Activated T-helper 1 cell treated with anti-CD3 and anti-CD28 coated beads, Interleukin-2, amount 50 U/mL, for 16 hours (primary cell): ENCODE measurements at places on chromosomes 1 and 21.

- no peak for DNase-seq
Measured at GRCh38 chr1:155226910-155227260, 18.4 kb downstream of the MTX1 start.

DNA sequence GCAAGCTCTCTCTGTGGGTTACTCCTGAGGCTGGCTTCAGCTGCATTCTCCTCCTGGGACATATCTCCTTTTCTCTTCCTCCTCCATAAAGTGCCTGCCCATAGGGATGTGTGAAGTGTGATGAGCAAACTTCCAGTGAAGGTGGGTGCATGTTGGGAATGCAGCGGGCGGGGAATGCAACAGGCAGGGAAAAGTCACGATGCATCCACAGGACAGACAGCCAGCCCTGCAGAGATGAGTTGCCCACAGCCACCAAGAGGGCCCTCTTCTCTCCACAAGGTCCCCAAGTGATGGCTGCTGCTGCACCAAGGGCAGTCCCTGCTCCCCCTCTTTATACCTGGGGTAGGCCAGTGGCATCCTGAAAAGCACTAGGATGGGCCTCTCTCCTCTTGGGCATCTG lies 33.6 kb upstream of the RNF187 start:
- DNase-seq, result no peak

- no peak for DNase-seq
Measured at GRCh38 chr21:16343776-16344175, 614.0 kb downstream of the USP25 start.

DNA sequence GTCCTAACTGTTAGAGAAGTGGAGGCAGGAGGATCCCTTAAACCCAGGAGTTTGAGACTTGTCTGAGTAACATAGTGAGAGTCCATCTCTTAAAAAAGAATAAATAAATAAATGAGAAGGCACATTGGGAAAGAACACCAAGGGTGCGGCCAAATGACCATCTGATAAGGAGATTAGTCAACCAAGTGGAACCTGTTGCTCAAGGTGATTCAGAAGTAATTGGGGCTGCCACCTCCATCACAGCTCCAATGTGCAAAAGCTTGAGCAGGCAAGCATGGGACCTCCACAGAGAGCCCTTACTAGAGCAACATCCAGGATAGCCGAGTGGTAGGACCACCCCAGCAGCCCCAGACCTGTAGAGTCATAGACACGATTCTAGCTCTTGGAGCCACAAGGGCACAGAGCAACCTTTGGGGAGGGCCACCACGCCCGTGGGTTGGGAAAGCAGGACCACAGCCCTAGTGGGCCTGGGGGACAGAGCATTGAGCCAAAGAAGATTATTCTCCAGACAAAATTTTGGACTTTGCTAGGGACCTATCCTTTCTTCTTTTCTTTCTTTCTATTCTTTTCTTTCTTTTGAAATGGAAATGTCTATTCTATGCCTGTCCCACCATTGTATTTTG lies 40.9 kb downstream of the KCNK1 start:
- DNase-seq, result no peak

DNA sequence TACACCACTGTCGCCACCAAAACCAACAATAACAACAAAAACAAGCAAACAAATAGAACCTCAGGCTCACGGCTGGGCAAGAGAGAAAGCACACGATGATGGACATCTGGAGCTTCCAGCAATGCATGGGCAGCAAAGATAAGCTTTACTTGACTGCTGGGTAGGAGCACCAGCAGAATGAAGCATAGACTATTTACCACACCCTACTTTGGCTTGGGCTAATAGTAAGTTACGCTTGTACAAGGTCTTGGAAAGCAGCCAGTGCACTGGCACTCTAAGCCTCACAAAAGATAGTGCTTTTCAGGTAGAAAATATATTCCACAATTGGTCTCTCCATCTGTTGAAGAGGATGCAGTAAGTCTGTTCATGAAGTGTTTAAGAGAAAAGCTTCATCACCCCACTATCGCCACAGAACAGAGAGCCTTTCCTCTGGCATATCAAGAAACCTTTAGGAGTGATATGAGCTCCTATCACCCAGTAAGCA lies 13.6 kb downstream of the ADIPOR1 start:
- DNase-seq, result no peak

DNA sequence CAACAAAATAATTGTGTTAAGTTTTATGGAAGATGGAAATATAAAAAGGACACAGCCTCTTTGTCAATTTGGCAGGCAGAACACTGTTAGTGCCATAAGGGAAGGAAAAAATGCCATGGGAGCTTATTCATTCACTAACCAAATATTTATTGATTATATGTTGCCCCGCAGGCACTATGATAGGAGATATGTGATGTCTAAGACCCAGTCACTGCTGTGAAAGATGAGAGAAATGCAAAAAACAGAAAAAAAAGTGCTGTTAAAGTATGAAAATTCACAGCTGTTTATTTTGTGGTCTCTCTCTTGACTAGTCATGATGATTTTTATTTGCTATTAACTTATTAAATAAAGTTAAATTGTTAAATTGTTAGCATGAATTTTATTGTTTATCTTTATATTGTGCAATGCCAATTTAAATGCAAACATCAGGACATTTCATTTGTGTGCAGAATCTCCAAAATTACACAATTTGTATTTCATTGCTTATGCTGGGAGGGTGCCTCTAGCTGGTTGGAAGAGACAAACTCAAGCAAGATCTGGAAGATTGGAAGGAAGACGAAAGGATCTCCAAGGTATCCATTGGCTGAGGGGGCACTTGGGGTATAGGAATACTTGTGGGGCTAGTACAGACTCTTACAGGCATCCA lies 17.8 kb upstream of the PTGFR start:
- DNase-seq, result no peak

DNA sequence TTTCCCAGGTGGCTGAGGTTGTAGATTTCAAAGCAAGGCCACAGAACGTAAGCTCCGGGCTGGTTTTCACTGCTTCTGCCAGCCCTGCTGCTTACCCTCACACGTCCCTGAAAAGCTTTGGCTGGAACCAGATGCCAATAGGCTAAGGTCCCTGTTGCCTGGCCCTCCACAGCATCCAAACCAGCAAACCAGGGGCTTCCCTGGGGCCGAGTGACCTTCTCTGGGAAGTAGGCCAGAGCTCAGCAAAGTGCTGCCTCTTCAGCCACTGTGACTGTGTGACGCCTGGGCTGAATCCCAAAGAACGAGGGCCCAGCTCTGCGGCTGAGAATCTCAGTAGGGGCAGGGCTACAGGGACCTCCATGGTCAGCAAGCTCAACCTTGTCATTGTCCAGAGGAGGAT lies 28.9 kb upstream of the RBM15 start:
- no peak for DNase-seq

DNA sequence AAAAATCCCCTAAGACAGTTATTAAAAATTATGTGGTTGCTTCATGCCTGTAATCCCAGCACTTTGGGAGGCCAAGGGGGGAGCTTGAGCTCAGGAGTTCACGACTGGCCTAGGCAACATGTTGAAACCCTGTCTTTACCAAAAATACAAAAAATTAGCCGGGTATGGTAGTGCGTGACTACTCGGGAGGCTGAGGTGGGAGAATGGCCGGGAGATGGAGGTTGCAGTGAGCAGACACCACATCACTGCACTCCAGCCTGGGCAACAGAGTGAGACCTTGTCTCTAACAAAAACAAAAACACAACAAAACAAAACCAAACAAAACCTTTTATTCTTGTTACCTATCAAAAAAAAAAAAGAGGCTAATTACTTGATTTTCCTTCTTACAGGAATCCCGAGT lies 2.1 kb downstream of the ELK4 start:
- DNase-seq, result no peak

DNA sequence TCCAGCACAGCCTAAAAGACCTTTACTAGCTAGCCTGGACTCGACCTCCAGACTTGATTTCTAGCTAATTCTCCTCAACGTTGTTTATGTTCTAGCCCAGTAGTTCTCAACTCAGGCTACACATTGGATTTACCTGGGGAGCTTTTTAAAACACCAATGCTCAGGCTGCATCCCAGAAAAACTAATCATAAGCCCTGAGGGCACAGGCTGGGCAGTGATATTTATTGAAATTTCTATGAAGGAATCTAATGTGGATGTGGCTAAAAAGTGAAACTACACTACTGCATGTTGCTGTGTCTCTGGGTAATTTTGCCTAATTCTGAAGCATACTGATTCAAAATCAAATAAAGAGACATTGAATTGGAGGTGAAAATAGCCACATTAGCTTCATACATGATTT lies 479.4 kb downstream of the KCNT2 start:
- DNase-seq, result no peak

DNA sequence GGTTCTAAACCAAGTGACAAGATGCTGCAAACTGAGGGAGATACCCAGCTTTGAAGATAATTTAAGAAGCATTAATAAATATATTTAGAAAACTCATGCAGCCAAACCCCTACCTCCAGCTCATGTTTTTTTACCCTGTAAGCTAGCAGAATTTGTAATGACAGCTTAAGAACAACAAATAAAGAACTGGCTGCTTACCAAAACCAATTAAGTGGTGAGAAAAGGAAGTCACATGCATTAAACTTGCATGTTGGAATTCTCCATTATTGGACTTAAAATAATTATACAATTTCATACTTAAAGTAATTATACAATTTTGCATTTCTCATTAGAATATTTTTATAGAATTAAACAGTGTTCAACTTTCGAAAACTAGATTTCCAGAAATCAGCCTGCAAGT lies 75.6 kb upstream of the CNIH3 start:
- DNase-seq, result no peak

DNA sequence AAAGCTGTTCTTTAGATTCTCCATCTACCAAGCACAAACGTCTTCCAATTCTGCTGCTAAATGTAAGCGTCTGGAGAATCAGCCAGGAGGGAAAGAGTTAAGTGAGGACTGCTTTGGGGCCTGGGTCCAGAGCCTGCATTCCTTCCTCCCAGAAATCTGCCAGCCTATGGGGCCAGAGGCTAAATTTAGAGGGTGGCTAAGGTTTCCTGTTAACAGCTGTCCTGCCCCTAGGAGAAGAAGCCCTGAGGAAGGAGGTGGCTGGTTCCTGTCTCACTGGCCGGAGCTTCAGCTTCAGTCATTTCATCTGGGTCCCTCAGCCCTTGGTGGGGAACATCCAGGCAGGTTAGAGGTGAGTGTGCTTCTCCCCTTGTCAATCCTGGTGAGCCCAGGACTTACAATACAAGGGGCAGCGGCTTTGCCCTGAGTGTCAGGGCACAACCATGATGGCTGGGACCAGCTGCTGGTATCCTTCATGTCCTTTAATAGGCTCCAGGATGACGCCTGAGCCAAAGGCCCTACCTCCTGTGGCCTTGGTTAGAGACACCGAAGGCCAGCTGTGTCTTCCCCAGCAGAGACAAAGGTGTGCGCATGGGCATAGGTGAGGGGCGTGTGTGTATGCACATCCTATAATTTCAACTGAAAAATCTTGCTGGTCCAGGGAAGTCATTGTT lies at the start of gene STYXL2:
STYXL2 (plus strand) TSS at position 230 of the 671 bp plus-strand sequence. CDS start 775 bp downstream, outside the sequence.
- no peak for DNase-seq

DNA sequence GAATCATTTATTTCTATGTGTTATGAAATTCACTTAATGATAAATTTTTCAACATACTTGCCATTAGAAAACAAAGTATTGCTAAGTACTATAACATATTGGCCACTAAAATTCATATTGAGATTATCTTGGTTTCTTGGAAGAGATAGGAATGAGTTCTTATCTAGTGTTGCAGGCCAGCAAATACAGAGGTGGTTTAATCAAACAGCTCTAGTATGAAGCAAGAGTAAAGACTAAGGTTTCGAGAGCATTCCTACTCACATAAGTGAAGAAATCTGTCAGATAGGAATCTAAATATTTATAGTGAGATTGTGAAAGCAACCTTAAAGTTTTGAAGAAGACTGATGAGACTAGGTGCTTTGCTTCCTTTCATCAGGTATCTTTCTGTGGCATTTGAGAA lies 37.9 kb upstream of the FOXE3 start:
- DNase-seq, result no peak

- no peak for DNase-seq
Measured at GRCh38 chr1:54547601-54548388, at the start of gene ACOT11. Gene ACOT11 (plus strand): TSS chr1:54548228. CDS start chr1:54548310, 82 bp downstream.

GRCh38 chr1:175537571-175537970 lies 205.8 kb downstream of the TNR start:
- DNase-seq, result no peak

DNA sequence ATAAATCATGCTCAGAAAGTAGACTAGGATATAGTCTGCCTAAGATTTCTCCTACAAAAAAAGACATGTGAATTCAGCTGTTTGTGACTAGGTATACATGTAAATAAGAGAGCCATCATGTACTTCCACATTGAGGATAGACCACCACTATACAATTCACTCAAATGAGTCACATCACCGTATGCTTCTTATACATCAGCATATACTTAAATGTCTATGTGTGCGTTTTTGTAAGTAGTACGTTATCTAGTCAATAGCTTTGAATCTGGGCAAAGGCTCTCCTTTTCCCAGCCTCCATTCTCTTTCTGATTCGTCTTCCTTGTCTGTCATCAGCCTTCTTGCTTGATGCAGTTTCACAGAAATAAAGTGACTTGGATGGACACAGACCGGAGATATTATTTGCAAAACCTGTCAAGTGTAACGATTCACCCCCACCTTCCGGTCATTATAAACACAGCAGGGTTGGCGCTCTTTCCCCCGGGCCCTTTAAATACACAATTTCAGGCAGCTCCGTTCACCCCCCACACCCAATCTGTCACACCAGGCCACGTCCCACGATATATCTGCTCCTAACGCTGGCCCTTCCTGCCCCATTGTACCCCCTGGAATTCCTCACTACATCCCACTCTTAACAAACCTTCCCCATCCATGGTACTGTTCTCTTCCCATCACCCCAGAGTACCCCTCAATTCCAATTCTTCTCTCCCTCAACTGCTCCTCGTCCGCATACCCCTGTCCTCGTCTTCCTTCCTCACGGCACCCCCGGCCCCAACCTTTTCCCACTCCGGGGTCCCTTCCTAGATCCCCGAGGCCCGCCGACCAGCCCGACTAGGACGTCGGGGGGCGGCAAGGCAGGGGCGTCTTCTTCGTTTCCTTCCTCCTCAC lies 636 bp downstream of the VAMP4 start:
- peak; percentile 9 for DNase-seq

GRCh38 chr1:239995281-239995680 lies 96.4 kb upstream of the FMN2 start:
- no peak for DNase-seq

DNA sequence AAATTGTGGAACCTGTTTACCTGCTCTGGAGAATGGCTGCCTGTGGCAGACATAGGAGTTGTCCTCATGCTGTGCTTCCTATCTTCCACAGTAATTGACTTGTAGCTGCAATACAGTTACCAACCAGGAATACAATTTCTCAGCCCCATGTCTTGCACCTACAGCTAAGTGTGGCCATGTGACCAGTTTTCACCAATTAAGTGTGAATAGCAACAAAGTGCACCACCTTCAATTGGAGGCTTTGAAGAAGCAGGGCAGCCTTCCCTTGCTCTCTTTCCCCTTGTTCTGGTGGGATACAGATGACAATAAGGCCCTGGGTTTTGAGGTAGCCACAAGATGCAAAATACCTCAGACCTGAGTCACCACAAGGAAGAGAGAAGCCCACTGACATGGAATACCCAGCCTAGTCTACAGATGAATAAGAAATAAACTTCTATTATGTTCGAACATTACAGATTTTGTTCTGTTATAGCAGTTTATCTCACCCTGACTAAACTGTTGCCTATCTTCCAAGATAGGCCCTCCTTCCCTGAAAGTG lies 70.2 kb upstream of the S1PR1 start:
- DNase-seq, result no peak

GRCh38 chr1:59486615-59487014 lies 189.7 kb downstream of the FGGY start:
- no peak for DNase-seq

GRCh38 chr1:229625071-229625914 lies 629 bp downstream of the TAF5L start:
- no peak for DNase-seq
